ENCODE measurements at places on chromosomes 4 and X.
A peak's percentile ranks its signal among the peaks of the same experiment; 100 is the strongest.

GRCh38 chrX:134502686-134503085 lies 42.7 kb downstream of the HPRT1 start:
- no peak for DNase-seq

DNA sequence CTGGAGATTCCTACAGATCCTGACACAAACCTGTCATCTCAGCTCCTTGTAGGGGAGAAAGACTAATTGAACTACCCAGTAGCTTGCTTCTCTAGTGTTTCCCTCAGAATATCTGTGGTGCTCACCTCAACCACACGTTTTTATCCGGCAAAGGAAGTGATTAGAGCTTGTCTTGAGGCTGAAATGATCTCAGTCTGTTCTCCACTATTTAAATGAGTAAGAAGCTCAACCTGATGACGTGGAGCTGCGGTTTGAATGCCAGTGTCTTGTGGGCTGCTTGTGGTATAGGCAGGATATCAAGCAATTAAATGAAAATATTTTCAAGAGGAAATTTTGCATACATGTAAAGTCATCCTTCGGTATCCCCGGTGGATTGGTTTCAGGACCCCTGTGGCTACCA lies 270.2 kb downstream of the TLL1 start:
- DNase-seq, result no peak

GRCh38 chr4:133968174-133968573 lies 233.4 kb downstream of the PABPC4L start:
- no peak for DNase-seq

DNA sequence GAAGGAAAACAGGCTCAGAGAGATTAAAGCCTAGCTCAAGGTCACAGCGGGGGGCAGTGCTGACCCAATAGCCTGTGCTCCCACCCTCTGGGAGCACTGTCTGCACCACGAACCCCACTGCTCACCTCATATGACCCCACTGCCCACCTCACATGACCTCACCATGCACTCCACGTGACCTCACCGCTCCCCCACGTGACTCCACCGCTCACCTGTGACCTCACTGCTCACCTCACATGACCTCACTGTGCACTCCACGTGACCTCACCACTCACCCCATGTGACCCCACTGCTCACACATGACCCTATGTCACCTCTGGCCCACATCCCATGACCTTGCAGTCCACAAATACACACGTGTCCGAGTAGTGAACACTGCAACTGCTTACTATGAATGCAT lies 55.4 kb downstream of the ACOX3 start:
- DNase-seq, result no peak

GRCh38 chr4:57318703-57319102 lies 208.5 kb upstream of the IGFBP7 start:
- no peak for DNase-seq

DNA sequence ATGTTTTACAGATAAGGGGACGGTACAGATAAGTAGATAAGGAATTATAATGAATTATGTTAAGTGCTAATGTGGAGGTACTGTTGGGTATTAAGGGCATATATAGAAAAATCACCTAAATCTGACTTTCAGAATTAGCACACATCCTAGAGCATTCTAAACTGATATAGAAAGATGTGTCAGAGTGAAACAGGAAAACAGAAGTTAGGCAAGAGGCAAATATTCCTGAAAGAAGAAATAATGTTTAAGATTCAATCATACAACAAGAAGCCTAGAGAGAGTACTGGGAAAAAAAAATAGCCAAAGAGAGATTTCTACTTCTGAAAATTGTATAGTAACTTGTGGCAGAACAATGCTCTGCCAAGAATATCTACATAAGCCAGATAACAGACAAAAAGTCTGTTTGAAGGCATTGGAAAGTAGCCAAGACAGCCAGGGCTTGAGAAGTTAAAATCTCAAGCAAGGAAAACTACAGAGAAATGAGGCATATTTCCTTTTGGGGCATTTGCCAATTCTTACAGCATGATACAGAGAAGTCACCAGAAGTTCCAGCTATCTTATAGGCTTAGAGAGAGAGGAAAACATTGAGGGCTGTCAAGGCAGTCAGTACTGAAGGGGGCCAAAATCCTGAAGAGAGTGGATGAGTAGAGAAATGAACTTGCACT lies 646.0 kb downstream of the RPA4 start:
- DNase-seq, result peak; percentile 66

- no peak for DNase-seq
Observed at GRCh38 chr4:20087522-20087911, 164.2 kb upstream of the SLIT2 start.

GRCh38 chr4:144901141-144901540 lies 196.9 kb downstream of the ANAPC10 start:
- DNase-seq, result no peak

GRCh38 chrX:3142259-3143042 lies 101.2 kb downstream of the ARSF start:
- no peak for DNase-seq

DNA sequence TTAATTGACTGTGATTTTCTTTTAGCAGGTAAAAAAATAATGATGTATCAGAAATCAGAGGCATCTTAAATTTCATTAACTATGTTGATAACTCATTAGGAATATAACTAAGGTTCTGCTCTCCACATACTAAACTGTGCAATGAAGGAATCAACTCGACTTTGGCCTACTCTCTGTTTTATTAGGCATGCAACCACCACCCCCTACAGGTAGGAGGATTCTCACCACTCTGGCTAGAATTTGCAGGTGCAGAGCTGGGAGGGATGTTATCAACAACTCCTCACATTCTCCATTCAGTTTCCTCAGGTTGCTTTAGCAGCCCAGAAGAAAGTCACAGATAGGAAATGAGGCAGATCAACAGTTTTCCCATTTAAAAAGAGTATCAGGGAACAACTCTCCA lies 160.1 kb downstream of the COX18 start:
- DNase-seq, result no peak

DNA sequence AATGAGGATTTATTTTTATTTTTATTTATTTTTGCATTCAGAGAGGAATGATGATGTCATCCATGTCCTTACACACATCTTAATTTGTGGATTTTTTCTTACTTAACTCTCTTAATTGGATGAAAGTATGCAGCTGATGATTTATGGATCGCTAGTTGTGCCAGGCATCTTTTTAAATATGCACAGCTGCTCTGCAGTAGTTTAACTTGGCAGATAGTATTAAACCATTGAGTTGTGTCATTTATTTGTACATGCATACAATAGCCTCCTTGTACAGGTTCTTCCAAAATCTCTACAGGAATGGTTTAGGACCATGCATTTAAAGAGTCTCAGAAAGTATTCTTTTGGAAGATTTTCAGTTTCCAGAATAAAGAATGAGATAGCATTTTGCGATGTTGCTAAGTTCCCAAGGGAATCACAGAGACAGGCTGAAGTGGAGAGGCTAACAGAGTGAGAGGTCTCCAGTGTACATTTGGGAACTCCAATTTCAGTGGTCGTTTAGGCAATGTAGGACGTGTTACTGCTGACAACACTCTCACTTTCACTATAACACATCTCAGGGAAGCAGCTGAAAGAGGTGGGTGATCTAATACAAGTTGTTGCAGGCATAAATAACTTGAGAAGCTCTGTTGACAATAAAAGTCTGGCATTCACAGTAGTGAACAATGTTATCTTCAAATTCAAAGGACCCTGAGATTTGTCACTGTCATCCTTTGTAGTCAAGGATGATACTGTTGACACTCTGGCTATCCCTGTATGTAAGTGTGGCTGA lies 49.9 kb upstream of the SCRG1 start:
- no peak for DNase-seq

- no peak for DNase-seq
Observed at GRCh38 chr4:82429728-82430192, 502 bp downstream of the HNRNPDL start.

- no peak for DNase-seq
Observed at GRCh38 chr4:77155631-77156452, 1.2 kb upstream of the CCNG2 start.

DNA sequence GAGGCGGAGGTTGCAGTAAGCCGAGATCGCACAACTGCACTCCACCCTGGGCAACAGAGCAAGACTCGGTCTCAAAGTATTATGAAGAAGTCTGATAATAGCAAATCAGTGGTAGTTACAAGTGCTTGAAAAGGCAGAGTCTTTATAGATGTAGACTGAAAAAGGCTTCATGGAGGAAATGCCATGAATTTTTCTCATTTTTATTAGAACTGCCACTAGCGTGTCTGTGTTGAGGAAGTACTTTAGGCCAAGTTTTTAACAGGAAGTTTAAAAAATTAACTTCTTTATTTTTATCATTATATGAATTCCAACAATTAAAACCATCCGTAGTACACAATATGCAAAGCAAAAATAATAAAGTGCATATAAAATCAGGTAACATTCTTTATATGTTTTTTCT lies 32.8 kb upstream of the IL13RA1 start:
- no peak for DNase-seq

DNA sequence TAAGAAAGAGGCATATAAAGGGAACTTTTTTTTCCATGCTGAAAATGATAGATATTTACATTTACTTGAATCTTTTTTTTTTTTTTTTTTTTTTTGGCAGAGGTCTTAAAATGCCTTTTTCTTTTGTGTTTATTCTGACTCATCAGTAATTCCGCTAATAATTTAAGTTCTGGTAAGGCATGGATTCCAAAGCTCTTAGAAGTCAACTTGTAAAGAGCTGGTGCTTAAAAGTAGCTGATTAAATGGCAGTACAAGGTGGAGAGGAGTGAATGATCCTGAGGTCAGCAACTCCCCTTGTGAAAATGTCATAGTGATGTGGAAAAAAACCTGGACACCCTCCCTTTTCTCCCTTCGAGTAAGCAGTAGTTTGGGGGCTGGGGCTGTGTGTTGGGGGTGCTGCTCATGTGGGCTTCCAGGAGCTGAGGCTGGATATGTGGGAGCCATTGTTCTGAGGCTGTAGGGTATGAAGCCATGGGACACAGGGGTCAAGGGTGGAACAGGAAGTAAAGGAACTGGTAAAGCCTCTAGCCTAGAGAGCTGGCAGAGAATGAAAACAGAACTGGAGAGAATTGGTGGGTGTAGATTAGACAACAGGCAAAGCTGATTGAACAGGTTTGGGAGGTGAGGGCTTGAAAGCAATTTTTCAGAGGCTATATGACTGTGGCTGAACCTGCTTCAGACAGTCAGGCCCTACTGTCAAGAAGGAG lies 41.0 kb upstream of the PITX2 start:
- DNase-seq, result no peak

DNA sequence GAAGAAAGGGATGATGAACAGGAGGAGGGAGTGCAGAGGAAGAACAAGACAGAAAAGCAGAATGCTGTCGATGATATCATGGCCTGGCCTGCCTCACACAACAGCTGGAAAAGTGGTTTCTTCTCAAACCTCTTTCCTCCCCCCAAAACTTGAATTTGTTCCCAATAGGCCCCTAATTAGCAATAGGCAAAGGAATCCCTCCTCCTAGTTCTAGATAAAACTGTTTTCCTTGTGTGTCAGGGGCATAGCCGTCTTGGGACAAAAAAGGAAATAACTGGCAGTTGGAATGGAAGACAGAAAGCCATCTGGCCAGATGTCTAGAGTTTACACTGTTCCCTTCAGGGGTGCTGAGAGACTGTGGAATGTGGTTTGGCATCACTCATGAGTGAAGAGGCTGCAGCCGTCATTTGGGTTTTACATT lies 177.8 kb upstream of the C1QTNF7 start:
- no peak for DNase-seq

GRCh38 chr4:104976262-104976661 lies 170.4 kb upstream of the TET2 start:
- no peak for DNase-seq

DNA sequence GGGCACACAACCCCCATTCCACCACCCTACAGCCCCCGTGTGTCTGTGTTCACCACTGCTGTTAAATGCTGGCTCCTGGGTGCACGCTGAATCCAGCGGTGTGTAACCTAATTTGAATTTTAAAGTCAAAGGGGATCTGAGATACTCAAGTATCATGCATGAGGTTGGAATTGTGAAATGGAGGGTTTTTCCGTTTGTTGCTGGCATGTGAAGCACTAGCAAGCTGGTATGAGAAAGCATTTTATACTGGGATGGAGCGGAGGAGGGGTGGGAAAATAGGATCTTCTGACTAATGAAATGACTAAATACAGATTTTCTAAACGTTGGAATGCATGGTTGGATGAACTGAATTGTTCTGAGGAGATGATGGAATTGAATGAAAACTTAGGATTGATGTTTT lies 36.9 kb upstream of the FAT1 start:
- DNase-seq, result no peak

GRCh38 chr4:127634181-127634580 lies 1.4 kb downstream of the INTU start:
- no peak for DNase-seq

DNA sequence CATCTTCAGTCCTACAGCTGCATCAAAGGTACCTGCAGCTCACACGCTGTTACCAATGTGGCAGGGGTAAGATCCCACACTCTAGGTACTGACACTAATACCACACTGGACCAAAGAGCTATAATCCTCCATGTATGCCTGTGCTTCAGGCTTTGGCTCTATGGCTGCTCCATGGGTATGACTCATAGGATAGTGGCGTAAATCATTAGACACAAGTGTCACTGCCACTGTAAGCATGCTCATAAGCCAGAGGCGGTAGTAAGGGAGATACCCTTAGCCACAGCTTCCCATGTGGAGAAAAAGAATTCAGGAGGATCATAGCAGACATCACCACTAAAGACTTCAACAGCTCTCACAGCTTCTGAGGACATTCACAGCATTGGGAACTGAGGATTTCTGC lies 287.5 kb downstream of the ACTRT1 start:
- DNase-seq, result no peak

GRCh38 chr4:2066011-2066551 lies 7.0 kb downstream of the NAT8L start:
- DNase-seq, result no peak

DNA sequence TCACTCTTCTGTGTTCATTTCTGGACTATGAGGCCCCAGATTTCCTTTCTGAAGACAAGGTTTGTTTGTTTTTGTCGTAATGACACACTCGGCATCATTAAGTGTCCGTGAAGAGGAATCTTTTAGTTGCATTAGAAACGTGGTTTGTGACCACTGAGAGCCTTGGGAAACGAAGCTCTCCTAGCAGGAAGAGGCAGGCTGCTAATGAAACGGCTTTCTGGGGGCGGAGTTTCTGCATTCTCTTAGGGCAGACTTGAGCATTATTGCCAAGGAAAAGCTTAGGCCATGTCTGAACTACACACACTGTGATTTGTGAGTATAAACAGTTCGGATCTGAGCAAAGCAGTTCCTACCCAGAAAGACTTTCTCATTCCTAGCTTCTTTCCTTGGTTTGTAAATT lies 64.0 kb downstream of the SOX3 start:
- DNase-seq, result no peak

- no peak for DNase-seq
Observed at GRCh38 chrX:19070555-19070994, 51.7 kb downstream of the ADGRG2 start.

- DNase-seq, result no peak
Observed at GRCh38 chr4:62644372-62644771, 1444.2 kb downstream of the ADGRL3 start.

- no peak for DNase-seq
Observed at GRCh38 chrX:14864631-14865030, 8.2 kb downstream of the FANCB start.

- no peak for DNase-seq
Observed at GRCh38 chrX:76827672-76828071, 400.2 kb downstream of the MAGEE1 start.

- DNase-seq, result no peak
Observed at GRCh38 chr4:81826335-81826734, 354.6 kb upstream of the RASGEF1B start.

- no peak for DNase-seq
Observed at GRCh38 chr4:101501421-101501820, 154.1 kb upstream of the PPP3CA start.
